ENCODE measurements at places on chromosomes 4 and X. TPM values are rescaled to one million over a fixed set of nuclear protein-coding genes. Genes with fewer than 3 reads are reported as not detected.

- no peak for DNase-seq
Measured at GRCh38 chr4:73832651-73833237, 3.7 kb upstream of the CXCL6 start.

GRCh38 chr4:142238589-142238988 is 602.2 kb downstream of the IL15 start:
- DNase-seq, result no peak

DNA sequence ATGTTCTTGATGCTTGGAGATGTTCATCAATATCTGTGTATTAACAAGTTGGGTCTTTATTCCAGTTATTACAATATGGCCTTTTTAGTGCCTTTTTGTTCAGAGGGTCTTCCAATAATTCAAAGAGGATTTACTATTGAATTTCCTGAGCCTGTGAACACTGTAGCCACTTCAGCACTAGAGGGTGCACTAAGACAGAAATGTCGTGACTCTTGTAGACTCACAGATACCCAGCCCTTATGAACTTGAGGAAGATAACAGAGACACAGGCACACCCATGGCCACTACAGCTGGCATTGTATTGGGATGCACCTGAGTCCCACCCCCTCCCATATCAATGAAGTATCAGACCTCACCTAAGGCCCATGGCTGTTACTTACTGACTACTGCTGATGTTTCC is 54.4 kb upstream of the ACTRT1 start:
- DNase-seq, result no peak

DNA sequence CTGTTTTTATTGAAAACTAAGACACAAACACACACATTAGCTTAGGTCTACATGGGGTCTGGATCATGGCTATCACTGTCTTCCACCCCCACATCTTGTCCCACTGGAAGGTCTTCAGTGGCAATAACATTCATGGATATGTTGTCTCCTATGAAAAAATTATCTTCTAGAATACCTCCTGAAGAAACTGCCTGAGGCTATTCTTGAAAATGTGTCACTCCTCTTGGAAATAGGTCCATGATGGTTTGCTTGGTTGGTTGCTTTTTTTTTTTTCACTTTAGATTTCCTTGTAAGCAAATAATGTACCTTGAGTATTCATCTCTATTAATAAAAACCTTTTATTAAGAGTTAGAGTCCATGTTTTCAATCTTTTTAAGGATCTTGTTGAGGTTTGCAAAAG is 195.3 kb upstream of the PDE5A start:
- no peak for DNase-seq

DNA sequence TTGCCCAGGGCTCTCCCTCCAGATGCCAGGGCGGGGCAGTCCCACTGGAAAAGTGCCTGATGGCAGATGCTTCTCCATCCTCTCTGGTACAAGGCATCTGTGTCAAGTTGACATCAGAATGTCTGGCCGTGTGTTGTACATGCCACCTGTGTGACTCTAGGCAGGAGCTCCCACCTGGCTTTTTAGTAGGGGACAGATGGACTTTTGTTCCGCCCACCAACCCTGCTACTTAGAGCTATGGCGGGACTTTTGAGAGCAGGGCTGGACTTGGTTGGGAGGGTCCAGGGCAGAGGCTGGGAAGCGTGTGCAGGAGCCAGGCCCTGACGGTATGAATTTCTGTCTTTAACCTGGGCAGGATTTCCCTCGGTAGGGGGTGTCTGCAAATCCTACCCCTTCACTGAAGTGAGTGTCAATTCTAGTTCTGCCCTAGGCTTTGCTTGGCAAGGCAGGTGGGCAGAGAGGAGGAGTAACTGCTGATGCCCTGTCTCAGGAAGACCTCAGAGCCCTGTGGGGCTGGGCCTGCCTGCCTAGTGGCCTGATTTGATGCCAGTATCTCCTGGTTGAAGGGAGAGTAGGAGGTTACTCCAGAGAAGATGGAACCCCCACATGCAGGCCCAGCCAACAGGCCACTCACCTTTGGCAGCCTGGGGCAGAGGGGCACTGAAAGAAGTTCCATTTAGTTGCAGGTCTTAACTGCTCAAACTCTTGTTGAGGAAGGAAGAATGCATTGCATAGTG is 99.1 kb downstream of the PJA1 start:
- no peak for DNase-seq

DNA sequence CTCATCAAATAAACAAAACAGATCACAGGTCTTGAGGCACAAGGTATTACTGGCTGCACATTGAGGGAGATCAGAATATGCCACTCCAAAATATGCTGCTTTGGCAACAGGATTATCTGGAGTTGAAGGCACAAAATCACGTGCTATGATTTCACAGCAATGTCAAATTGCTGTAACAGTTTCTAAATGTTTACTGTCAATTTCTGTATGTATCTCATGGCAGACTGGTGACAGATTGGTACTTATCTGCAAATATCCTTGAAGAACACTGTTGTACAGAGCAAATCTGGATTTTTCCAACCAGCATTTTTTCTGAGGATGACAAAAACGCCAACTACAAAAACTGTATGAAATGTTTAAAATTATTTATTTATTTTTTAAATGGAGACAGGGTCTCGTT is 26.7 kb downstream of the GPR82 start:
- no peak for DNase-seq

DNA sequence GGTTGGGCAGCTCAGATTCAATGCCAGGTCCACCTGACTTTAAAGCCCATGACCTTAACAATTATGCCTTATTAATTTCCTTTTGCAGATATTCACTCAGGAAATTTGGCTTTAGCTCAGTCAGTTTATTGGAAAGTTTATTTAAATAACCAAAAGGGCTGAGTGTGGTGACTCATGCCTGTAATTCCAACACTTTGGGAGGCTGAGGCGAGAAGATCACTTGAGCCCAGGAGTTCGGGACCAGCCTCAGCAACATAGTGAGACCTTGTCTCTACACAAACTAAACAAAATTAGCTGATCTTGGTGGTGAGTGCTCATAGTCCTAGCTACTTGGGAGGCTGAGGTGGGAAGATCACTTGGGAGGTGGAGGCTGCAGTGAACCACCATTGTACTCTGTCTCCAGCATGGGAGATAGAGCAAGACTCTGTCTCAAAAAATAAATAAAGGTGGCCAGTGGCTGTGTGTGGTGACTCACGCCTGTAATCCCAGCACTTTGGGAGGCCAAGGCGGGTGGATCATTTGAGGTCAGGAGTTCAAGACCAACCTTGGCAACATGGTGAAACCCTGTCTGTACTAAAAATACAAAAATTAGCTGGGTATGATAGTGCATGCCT is 43.3 kb downstream of the RHOH start:
- no peak for DNase-seq

DNA sequence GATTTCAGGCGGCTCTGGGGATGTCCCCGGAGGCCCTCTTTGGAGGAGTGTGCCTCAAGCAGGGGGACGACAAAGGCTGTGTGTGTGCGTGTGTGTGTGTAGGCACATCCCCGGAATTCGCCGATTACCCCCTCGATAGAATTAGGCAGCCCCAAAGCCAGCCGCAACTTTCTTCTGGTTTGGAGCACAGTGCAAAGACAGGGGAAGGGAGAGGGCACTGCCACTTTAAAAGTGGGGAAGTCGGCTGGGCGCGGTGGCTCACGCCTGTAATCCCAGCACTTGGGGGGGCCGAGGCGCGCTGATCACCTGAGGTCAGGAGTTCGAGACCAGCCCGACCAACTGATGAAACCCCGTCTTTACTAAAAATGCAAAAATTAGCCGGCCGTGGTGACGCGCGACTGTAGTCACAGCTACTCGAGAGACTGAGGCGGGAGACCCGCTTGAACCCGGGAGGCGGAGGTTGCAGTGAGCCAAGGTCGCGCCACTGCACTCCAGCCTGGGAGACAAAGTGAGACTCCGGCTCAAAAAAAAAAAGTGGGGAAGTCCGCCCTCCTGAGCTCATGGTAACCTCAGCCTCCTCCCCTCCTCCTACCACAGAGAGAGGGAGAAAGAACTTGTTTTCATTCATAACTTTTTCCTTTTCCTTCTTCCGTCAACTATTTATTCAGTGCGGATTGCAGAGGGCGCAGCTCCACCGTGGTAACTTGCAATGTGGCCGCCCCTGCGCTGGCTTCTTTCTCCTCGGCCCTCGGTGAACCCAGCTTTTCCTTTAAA is 2.4 kb downstream of the SPRY1 start:
- peak; percentile 67 for DNase-seq

GRCh38 chr4:132488555-132488954 is 660.5 kb upstream of the PCDH10 start:
- no peak for DNase-seq

- DNase-seq, result no peak
Measured at GRCh38 chrX:121036137-121036536, 11.3 kb upstream of the GLUD2 start.

- peak; percentile 33 for DNase-seq
Measured at GRCh38 chr4:180028682-180029081, 2214.5 kb upstream of the TENM3 start.

GRCh38 chr4:44629280-44629866 is 22.1 kb downstream of the YIPF7 start:
- peak; percentile 14 for DNase-seq

DNA sequence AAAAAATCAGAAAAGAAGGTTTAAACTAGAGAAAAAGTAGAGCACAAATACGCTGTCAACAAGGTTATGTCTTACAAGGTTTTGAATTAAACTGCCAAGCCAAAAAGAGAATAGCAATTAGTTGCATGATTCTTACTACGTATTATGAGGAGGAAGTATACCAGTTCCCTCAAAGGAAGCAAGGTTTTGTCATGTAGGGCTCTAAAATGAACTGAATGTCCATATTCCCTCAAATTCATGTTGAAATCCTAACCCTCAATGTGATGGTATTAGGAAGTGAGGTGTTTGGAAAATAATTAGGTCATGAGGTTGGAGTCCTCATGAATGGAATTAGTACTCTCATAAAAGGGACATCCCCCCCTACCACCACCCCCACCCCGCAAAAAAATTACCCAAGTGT is 201.0 kb downstream of the FBXW7 start:
- DNase-seq, result no peak

- DNase-seq, result no peak
Measured at GRCh38 chr4:3670521-3671519, 95.4 kb upstream of the ADRA2C start.

DNA sequence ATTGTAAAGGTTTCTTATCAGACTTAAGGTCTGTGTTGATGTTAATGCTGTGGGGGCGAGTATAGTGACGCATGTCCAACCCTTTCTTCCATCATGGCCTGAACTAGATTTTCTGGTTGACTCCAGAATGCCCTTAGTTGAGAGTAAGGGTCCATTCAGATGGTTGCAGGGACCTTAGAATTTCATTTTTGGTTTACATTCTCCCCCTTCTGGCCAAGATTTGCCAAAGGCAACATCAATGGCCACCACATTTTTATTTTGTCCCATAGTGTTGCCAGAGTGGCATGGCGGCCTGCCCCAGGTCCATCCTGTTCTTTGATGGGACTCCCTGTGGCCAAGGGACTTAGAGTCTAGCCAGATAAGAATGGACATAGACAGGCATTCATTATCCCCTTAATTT is 368.5 kb downstream of the GPM6A start:
- no peak for DNase-seq

DNA sequence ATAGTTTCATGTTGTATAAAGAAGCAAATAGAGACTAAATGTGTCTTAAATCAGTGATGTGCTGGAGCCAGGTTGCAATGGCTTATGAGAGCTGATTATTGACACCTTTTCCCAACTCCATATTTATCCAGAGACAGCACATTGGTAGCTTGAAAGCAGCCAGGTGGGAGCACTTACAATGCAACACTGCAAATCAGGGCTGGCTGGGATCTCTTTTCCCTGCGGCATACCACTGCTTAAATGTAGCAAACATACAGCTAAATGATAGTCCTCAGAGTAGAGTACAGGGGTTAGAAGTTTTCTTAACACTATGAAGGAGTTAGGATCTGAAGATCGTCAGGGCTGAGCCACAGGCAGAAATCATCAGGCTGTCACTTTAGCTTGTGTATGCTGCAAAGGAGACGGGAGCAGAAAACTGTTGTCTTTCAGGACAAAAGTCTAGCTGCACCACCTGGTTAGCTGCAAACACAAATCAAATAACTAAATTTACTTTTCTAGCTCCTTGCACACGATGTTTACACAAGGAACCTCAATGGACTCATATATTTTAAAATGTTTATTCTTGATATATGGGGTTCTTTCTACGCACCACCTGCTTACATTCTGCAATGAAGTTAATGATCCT is 527.3 kb downstream of the TLL1 start:
- DNase-seq, result no peak

DNA sequence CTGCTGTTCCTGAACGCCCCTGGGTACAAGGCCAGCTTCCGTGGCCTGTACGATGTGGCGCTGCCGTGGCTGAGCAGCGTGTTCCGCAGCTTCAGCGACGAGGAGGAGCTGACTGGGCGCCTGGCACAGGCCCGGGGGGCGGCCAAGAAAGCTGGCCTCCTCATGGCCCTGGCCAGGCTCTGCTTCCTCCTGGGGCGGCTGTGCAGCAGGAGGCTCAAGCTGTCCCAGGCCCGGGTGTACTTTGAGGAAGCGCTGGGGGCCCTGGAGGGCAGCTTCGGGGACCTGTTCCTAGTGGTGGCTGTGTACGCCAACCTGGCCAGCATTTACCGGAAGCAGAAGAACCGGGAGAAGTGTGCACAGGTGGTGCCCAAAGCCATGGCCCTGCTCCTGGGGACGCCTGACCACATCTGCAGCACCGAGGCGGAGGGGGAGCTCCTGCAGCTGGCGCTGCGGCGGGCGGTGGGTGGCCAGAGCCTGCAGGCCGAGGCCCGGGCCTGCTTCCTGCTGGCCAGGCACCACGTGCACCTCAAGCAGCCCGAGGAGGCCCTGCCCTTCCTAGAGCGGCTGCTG is 28.2 kb downstream of the SH3TC1 start:
- DNase-seq, result no peak

- DNase-seq, result no peak
Measured at GRCh38 chr4:60500810-60501209, 699.3 kb upstream of the ADGRL3 start.

- DNase-seq, result no peak
Measured at GRCh38 chrX:122625821-122626220, 558.3 kb upstream of the GRIA3 start.

GRCh38 chrX:68894513-68895340 is 65.9 kb downstream of the EFNB1 start:
- DNase-seq, result peak; percentile 53

GRCh38 chr4:82780752-82781231 is 17.8 kb downstream of the SCD5 start:
- peak; percentile 98 for DNase-seq

DNA sequence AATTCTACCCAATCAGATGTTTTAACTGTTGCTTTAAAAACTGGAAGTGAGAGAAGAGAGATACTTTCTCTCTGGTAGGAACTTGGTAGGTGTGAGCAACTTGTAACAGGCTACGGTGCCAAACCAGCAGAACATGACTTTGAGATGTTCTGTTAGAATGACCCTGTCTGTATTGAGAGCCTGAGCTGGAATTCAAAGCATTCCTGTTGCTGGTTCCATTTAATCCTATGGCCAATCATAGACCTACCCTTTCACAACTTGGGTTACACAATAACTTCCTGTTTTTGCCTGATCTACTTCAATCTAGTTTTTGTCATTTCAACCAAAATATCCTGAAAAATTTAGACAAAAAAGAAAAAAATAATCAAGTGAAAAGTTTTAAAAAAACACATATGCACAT is 1.7 kb upstream of the PRRG1 start:
- peak; percentile 46 for DNase-seq

PPP2R3B gene
- 14.4 TPM for total RNA-seq

CT45A5 gene
- total RNA-seq, result not detected

GYPA gene
- total RNA-seq, result not detected

DDIT4L gene
- total RNA-seq, result 1.7 TPM

AFF2 gene
- 6.5 TPM for total RNA-seq

Measured in thyroid gland (tissue), 4 donors.